ENCODE measurements at places on chromosomes 3 and 15.
A peak's percentile ranks its signal among the peaks of the same experiment; 100 is the strongest.

- no peak for DNase-seq
These were observed 126.6 kb downstream of the ADAM10 start for GRCh38 chr15:58622877-58623276.

- DNase-seq: no peak
These were observed 230.3 kb upstream of the RGMA start for GRCh38 chr15:93319121-93319814.

GRCh38 chr15:68259883-68260282 lies 17.7 kb upstream of the FEM1B start:
- no peak for DNase-seq

DNA sequence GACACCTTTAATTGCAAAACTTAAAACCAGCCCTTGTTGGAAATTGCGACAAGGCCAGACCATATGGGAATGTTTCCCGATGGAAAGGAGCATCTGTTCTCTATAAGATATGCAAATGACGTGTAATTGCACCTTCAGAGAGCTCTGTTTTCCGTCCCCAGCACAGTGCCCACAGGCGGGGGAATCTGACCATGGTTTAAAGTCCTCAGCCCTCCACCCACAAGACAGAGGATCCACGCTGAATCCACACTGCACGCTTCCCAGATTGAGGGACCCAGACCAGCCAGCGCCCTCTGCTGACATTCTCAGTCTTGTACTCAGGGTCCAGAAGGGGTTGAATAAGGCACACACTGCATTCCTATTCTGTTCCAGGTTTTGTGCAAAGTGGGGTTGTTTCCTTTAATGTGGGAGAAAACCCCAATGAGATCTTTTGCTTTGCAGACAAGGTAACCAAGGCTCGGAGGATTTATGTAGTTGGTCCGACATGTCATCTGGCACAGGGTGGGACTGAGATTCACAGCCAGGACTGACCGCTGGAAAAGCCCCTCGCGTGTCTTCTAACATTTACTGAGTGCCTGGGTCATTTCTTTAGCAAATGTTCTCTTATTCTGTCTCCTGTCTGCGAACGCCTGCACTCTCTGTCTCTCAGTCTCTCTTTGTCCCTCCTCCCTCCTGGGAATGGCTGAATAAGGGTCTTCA lies 36.8 kb upstream of the KLHL25 start:
- DNase-seq: peak; percentile 75

GRCh38 chr3:195159814-195160165 lies 111.2 kb downstream of the XXYLT1 start:
- no peak for DNase-seq

DNA sequence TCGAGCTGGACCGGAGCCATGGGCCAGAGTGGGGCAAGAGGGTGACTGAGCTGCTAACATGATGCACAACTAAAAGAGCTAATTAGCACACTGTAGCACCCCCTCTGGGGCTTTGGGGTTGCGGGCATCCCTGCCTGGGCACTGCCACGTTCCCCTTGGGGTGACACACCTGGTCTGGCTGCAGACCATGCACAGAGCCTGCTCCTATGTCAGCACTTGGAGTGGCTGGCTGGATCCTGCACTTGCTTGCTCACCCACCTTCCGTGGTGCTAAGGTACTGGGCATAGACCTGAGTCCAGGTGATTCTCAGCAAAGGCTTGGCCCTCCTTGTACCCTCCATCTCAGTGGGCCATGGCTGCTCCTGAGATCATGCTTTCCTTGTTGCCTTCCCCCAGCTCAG lies 12.8 kb upstream of the SPTBN5 start:
- DNase-seq: no peak

GRCh38 chr15:39326306-39326975 lies 254.4 kb upstream of the THBS1 start:
- no peak for DNase-seq

DNA sequence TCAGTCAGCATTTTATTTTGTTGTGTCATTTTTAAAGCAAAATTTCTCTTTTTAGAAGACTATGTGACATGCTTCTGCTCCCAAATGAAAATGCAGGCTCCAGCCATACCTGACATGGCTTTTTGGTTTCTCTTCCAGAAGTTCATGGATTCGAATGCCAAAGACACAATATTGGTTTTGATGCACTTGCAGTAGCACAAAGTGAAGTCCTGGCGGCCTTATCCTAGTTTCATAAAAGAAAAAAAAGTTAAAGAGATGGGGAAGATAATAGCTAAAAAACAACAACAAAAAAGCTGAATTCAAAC lies 62.7 kb downstream of the NR2F2 start:
- no peak for DNase-seq

GRCh38 chr15:60326824-60327654 lies 70.7 kb downstream of the ANXA2 start:
- no peak for DNase-seq

DNA sequence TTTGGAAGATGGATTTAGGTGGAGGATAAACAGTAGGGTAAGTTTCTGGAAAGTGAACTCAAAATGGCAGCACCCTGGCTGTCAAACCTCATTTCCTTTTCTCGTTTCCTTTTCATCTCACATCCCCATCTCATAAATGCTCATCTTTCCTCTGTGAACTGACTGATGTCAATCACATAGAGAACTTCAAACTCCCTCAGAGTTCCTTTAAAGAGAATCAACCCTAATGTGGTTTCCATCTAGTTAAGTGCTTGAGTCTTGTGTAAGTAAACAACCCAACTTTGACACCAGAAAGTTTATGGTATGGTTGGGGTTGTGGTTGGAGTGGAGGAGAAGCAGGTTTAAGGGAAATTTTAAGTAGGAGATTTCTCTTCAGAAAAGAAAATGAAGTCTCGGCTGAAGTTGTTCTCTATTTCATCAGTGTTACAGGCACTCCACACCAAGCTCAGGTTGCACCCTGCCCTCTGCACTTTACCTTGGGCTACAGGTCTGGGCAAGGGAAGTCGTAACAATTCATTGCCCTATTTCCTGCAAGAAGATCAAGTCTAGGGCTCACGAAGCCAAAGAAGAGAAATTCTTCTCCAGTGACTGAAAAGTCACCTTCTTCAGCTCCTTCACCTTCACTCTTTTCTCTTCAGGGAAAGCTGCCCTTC lies 34.4 kb upstream of the TNIK start:
- DNase-seq: no peak

- DNase-seq: no peak
These were observed 10.9 kb downstream of the GNB5 start for GRCh38 chr15:52180196-52180835.

GRCh38 chr3:196108075-196108743 lies 26.3 kb upstream of the TFRC start:
- no peak for DNase-seq

DNA sequence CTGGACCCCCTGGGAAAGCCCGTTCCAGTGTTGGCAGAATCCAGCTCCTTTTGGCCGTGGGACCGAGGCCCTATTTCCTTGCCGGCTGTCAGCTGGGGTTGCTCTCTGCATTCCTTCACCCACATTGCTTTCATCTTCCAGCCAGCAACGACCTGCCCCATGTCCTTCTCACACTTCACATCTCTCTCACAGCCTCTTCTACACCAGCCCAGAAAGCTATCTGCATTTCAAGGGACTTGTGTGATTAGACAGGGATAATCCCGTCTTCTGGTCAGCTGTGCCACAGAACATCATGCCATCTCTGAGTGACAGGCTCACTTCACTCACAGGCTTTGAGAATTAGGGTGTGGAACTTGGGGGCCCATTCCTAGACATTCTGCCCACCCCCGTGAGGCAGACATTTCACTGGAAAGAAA lies 16.4 kb downstream of the EFCC1 start:
- no peak for DNase-seq

DNA sequence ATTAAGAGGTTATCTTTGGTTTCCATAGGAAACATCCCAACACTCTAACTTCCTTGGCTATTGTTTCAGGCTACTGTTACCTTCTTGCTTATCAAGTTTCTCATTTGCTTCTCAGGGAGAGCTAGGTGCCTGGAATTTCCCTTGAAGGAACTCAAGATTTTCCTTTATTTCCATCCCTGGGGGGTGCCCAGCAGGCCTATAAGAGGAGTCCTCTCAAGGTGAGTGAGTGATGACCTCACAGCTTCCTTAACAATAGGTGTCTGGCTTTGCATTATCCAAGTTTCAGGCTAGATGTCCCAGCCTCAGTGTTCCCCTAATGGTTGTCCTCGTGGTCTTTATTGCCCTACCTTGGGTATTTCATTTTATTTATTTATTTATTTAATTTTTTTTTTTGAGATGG lies 12.1 kb upstream of the CTSH start:
- DNase-seq: no peak

DNA sequence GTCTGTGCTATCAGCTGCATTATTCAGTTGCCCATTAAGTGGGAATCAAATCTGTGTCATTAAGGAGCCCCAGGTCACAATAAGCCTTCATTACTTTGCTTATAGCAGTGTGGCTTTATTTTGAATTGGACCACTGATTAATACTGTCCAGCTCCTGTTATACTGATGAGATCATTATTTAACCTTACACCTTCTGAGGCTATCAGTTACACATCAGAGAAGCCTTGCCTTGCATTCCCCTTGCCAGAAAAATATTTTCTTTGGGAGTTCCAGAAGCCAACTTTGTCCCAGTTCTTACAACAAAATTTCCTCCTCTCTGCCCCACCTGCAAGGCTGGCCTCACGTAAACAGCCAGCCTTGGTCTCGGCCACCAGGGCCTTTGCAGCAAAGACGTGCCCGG lies 29.7 kb upstream of the ARNT2 start:
- no peak for DNase-seq

DNA sequence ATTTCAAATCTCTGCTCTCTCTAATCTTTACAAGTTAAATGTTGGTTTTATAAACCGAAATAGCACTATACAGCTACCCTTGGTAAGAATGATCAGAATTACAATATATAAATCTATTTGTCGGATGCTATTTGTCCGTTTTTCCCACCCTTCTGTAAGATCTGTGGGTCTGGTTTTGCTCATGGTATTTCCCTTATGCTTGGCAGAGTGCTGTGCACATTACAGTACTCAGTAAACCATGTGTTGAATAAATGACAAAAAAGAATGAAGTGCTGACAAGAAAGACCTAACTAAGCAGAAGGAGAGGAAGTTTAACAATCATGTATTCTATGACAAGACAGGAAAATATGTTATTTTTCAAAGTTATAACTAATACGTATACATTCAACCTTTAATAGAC lies 827.2 kb downstream of the ROBO1 start:
- no peak for DNase-seq

DNA sequence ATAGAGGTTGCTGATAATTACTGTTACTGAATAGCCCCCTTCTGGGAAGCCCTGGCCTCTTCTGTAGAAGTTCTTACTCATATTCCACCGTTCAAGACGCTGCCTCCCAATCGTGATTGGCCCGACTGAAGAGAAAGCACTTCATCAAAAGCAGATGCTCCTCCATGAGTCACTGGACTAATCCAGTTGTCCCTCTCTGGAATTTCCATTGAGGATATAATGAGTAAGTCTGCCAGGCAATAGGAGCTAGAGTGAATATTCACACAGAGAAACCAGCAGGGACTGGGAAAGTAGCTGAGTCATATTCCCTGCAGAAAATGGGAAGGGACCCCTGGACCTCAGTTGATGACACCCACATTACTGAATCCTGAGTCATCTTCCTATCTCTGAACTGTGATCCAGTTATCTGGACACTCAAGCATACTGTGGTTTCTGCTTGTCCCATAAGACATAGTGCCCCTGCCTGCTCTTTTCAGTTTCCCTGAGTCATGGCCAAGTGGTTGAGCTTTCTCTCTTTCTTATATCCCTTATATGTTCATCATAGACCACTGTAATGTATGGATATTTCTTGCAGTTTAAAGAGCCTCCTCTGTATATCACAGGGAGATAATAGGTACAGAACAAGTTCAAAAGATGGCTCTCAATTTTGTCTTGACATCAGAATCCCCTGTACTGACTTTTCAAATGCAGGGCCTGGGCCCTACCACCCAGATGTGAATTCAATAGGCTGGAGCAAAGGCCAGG lies 151.2 kb upstream of the CDIN1 start:
- DNase-seq: no peak

DNA sequence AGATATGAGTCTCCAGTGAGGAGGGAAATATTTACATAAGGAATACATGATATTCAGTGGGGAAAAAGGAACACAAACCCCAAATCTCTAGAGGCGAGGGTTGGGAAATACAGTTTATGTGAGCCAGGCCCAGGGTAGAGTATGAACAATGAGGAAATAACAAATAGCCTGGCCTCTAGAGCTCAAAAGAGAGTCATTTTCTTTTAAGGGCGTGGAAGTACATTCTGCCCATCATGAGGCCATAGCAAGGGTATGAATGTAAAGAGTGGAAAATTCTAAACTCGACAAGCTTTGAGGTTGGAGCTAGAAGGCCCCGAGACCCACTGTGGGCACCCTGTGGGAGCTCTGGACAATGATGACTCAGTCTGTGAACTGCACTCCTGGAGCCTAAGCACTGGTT lies 27.8 kb upstream of the IGF2BP2 start:
- no peak for DNase-seq

DNA sequence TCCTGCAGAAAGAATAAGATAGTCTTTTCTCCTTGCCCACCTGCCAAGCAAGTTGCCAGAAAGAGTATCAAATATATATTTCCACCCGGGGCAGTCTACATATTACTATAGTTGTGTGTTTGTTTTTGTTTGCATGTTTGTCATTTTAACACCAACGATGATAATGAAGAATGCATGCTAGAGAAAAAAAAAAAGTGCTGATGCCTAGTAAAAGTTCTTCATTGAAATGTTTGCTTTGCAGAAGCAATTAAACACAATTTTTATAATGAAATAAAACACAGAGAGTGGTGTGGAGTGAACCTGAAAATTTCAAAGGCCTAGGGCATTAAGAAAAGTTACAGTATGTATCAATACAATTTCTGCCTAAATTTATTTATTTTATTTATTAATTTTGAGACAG lies 2.5 kb upstream of the PCLAF start:
- DNase-seq: no peak

- DNase-seq: no peak
These were observed 74.6 kb downstream of the KLF13 start for GRCh38 chr15:31401282-31401681.

DNA sequence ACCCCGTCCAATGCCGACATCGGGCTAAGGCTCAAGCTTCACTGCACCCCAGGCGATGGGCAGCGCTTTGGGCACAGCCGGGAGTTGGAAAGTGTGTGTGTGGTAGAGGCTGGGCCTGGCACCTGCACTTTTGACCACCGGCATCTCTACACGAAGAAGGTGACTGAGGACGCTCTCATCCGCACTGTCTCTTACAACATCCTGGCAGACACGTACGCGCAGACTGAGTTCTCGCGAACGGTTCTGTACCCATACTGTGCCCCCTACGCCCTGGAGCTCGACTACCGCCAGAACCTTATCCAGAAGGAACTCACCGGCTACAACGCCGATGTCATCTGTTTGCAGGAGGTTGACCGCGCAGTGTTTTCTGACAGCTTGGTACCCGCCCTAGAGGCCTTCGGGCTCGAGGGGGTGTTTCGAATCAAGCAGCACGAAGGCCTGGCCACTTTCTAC lies 1.0 kb downstream of the PDE12 start:
- DNase-seq: no peak

- no peak for DNase-seq
These were observed 133.4 kb upstream of the WNT5A start for GRCh38 chr3:55620351-55621025.
